ENCODE measurements at places on chromosomes 5 and 9. TPM values are rescaled to one million over a fixed set of nuclear protein-coding genes. Genes with fewer than 3 reads are reported as not detected.

ARHGEF39 gene
- total RNA-seq = 0.29 TPM

PCBD2 gene
- total RNA-seq = 15.1 TPM

SPATA31A3 gene
- not detected for total RNA-seq

HRH2 gene
- total RNA-seq = 2.4 TPM

- DNase-seq = no peak
Observed at GRCh38 chr5:178602752-178603151, 12.6 kb upstream of the COL23A1 start.

- DNase-seq = no peak
Observed at GRCh38 chr5:85017261-85017660, 632.6 kb upstream of the EDIL3 start.

PCDHGC3 gene
- not detected for total RNA-seq

DNA sequence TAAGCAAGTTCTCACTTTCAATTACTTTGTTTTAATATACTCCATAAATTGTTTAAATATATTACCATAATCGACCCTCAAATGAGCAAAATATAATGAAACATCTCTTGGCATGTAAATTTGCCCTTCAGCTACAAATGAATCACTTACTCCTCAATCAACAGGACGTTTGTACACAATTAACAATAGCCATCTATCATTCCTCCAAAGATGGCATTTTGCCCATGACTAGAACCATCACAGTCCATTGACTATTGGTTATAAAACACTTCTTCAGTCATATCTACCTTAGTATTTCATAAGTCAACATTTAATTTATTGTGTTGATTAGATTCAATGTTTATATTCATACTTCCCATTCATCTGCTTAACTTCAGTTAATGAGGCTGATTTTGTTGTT is 127.2 kb downstream of the CTNND2 start:
- DNase-seq = no peak

- no peak for DNase-seq
Observed at GRCh38 chr9:27632254-27632653, 59.0 kb upstream of the C9orf72 start.

DNA sequence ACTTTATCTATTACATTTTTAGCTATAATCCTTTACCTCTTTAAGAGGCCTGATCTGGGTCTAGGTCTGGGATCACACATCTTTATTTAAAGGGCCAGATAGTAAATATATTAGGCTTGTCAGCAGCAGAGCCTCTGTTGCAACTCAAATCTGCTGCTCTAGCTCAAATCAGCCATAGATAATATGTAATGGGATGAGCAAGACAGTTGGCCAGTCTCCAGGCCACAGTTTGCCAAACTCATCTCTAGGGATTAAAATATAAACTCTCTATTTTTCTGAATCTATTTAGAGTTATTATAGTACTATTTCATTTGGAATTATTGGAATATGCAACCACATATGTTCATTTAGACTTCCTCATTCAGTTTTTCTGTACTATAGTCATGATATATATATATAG is 115.9 kb upstream of the MINAR2 start:
- no peak for DNase-seq

DNA sequence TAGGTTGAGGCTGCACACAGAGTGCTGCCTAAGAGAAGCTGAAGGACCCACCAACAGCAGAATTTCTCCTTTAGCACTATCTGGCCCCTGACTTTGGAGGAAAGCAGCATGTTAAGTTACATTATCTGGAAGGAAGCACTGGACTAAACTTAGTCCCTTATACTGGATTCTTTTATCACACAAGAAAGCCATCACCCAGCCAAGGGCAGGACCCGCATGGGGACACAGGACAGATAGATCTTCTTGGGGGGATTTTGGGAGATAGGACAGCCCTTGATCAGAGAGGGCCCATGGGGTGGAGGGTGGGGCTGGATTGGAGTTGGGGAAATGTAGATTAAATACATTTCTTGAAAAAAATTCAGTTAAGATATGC is 14.4 kb downstream of the ANKRD33B start:
- DNase-seq = no peak

Data from naive thymus-derived CD8-positive, alpha-beta T cell (primary cell).